ENCODE measurements at places on chromosomes 1 and 21.
A peak's percentile ranks its signal among the peaks of the same experiment; 100 is the strongest.

- DNase-seq, result no peak
Measured at GRCh38 chr1:173925306-173926242, 8.4 kb upstream of the SERPINC1 start.

DNA sequence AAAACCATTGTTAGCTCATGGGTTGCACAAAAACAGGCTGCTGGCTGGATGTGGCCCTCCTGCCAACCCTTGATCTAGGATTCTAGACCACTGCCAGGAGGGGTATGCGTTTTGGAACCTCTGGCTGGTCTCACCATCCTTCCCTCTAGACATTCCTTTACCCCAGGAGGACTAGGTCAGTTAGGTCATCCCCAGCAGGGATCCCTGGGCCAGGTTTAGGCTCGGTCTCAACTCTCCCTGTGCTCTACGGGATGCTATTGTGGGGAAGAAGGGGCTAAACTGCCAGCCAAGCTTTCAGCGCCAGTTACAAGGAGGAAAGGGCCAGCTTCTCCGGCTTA, 22.7 kb downstream of the SLC2A1 start:
- no peak for DNase-seq

DNA sequence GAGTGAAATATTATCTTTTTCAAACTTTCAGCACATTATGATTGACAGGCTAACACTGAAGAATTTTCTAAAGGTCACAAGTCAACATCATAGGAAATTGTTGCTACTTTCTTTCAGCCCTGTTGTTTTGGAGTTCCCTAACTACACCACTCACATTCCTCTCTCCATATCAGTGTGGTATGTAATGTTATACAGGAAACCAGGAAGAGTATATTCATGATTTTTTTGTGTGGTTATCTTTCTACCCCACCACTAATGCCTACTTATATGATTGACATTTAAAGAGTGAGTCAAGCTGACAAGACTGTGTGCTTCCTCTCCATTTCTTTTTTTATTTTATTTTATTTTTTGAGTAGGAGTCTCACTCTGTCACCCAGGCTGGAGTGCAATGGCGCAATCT, 47.8 kb upstream of the PRDM2 start:
- DNase-seq, result no peak

DNA sequence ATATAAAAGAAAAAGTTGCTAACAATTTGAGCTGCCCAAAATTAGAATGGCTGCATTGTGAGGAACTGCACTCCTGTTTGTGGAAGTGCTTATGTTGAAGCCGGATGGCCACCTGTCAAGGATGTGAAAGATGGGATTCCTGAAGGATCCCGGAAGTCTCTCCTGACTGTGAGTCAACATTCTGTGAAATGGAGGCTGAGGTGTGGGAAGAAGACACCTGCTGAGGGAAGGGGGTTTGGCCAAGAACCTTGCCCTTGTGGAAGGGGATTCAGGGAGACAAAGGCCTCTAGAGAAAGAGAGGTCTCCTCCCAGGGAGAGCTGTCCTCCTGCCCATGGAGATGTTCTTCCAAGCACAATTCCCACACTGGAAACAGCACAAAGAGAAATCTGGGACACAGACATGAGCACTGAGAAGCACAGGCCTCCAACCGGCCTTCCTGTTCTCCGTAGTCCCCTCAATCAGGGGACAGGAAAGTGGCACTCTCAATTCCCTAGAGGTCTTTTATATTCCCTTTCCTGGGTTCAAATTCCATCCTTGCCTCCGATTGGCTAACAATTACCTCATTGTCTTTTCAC, 70.5 kb downstream of the CD2 start:
- no peak for DNase-seq

DNA sequence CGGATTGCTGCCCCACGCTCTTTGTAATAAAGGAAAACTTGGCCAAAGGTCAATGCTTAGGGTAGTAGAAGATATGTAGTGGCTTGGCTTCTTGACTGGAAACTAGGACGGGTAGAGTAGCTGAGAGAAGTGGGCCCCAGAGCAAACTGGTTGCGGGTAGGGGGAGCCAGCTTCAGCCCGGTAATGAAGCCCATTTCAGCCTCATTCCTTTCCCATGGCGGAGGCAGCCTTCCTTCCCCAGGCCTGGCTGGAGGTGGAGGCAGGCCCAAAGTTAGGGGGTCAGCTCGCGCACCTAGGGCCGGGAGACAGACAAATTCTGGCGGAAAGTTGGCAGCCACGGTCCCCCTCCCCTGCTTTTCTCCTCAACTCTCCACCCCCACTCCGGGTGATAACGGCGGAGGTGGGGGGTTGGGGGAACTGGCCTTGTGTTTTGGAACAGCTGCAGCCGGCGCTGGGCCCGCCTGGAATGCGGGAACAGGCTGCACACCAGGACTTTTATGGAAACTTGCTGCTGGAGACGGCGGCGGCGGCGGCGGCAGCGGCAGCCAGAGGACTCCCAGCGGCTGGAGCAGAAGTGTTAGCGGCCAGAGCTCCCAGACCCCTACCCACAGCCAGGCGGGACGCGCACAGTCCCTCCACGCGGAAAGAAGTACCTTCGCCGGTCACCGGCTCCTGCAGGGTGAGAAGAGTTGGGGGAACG, at the start of gene NEXN:
Gene NEXN, plus strand, starts transcription at position 544 of the 700 bp plus-strand sequence. CDS start 27,483 bp downstream, outside the sequence.
- no peak for DNase-seq

DNA sequence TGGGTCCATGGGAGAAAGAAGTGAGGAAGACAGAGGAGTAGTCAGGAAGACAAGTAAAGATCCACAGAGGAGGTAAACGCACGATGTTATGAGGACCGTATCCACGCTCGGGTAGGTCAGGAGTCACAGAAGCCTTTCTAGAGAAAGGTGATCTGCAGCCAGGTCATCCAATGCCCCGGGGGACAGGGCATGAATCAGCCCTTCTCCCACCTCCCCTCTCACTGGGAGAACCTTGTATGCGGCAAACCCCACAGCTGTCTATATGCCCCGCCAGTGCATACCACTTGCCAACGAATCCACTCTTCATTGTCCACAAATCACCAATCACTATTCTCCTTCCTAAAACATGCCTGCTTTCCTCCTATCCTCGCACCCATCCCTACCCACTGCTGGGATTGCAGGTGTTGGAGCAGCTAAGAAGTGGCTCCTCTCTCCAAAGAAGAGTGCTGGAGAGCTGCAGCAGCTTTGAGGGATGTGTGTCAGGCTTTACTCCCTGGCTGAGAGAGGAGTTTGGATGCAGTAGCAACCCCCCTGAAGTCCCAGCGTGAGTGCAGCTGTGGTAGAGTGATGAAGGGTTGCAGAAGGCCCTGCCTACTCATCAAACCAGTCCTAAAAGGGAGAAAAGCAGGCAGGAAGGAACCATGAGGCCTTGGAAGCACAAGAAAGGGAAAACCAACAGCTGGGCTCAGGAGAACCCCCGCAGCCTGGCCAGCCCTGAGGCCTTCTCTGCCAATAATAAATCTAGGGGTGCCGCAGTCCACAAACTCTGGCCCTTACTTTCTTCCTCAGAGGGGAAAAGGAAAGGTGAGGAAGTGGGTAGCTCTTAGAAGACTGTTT, 102.2 kb upstream of the GADD45A start:
- DNase-seq, result no peak

- DNase-seq, result no peak
Measured at GRCh38 chr21:19022978-19023377, 619.4 kb upstream of the TMPRSS15 start.

DNA sequence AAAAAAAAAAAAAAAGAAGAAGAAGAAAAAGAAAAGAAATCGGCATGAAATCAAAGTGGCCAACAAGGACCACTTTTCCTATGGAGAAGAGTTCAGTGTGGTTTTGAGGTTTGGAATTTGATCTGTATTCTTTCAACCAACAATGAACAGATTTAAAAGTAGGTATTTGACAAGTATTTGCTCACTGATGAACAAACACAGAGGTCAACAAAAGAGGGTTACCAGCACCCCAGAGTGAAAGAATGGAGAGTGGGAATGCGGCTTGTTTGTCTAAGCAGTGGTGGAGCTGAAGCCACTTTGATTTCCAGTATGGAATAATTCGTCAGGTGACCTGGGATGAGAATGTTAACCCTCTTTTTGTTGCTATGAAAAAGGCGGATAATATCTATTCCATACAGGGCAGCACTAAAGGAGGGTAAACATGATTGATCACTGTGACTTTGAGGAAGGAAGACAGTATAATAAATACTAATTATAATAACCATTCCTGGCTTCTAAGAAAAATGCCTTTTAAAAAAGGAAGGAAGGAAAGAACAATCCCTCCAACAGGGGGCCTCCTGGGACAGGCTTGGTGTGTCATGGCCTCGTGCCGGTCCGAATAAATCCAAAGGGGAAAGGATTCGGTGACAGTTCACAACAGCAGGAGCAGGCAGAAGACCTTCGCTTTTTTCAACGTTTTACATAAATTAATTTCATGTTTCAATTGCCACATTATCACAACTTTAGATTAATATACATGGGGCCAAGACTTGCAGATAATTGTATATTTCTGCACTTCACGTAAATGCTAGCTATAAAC, 37.2 kb upstream of the SIM2 start:
- no peak for DNase-seq

DNA sequence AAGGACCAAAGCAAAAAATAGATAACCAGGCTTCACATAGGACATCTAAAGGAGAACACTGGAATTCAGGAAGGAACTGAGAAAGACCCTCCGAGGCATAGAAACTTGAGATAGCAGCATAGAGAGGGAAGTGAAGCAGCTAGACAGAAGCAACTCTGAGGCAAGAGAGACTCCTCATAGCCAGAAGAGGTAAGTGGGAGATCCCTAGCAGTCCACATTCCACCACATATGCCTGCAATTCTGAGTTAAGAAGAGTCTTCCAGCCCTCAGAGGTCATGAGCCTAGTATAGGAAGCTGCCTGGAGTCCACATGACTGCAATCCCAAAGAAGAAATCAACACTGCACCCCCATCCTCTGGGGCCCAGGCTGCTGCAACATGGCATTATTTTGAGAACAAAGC, 13.9 kb upstream of the FGGY start:
- DNase-seq, result no peak

DNA sequence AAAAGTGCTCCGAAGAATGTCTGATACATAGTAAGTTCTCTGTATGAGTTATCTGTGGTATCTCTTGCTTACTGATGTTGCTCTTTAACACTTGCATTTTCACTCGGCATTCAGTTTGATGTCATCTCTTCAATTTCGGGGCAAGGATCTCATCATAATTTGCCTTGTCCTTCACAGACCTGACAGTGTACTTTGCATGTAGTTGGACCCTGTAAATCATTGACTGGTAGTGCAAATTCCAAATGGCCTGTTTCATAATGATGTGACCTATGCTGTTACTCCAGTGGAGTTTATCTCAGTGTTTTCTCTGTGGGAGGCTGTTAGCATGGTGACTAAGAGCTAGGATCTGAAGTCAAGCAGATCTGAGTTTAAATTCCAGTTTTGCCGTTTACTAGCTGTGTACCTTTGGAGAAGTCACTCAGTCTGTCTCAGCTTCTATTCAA, 34.2 kb upstream of the ABCD3 start:
- no peak for DNase-seq

DNA sequence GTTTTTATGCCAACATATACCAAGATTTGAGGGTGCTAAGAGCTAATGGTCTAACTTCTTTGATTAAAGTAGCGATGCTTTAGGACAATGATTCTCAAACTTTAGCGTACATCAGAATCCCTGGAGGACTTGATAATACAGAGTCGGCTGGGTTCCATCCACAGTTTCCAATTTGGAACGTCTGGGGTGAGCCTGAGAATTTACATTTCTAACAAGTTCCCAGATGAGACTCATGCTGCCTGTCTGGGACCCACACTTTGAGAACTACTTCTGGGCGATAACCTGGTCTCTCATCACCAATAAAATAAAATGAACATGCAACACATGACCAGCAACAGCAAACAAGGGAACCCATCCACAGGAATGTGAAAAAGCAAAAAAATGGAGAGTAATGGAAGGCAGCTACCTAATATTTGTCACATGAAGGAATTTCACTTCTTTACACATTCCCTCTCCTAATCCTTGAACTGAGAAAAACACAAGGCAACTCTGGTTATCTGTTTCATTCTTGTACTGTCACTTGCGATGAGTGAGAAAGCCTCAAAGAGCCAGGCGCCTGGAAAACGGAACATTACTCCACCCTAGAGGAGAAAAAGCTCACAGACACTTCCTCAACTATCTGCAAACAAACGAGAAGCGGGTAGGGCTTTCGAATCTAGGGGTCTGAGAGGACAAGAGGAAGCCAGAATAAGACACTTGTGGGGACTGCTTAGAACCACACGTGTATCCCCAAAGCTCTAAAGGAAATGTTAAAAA, 14.0 kb downstream of the HSF2BP start:
- no peak for DNase-seq

GRCh38 chr1:31199949-31200348, 39.7 kb downstream of the NKAIN1 start:
- no peak for DNase-seq

- no peak for DNase-seq
Measured at GRCh38 chr1:170808216-170808885, 127.0 kb upstream of the MROH9 start.

DNA sequence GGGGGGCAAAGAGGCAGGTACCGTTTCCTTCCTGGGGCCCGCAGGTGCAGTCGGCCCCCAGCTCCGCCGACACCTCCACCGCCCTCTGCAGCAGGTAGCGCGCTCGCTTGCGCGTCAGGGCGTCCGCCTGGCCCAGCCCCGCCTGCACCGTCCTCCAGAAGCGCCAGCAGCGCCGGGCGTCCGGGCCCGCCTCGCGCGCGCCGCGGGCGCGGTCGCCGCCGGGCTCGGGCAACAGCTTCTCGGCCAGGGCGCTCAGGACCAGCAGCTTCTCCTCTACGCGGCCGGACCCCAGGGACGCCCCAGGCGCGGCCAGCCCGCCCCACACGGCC, 863 bp downstream of the TARBP1 start:
- DNase-seq, result peak; percentile 31

- no peak for DNase-seq
Measured at GRCh38 chr1:26280333-26281042, 602 bp downstream of the SH3BGRL3 start.

DNA sequence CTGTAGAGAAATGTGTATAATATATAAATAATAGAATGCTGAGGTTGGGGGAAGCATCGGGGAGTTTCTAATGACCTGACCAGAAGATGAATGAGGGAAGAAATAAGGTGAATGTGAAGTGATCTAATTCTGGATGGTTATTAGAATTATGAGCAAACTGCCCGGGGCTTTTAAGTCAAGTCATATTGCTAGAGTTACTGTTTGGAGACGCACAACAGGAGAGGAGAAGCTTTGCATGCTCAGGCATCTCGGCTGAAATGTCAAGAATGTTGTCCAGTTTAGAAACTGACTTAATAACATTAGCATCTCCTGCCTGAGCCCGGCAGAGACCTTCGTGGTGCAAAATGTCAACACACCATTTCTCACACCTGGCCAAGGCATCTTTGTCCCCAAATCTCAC, 119.1 kb downstream of the RRAGC start:
- DNase-seq, result no peak

GRCh38 chr1:1004420-1004779, 4.5 kb upstream of the HES4 start:
- DNase-seq, result no peak

All from activated CD4-positive, CD25-positive, alpha-beta regulatory T cell treated with anti-CD3 and anti-CD28 coated beads, Interleukin-2, amount 50 U/mL, for 16 hours (primary cell).